LoVo (cell line): ENCODE measurements at places on chromosomes 5 and 9.
A peak's percentile ranks its signal among the peaks of the same experiment; 100 is the strongest.

DNA sequence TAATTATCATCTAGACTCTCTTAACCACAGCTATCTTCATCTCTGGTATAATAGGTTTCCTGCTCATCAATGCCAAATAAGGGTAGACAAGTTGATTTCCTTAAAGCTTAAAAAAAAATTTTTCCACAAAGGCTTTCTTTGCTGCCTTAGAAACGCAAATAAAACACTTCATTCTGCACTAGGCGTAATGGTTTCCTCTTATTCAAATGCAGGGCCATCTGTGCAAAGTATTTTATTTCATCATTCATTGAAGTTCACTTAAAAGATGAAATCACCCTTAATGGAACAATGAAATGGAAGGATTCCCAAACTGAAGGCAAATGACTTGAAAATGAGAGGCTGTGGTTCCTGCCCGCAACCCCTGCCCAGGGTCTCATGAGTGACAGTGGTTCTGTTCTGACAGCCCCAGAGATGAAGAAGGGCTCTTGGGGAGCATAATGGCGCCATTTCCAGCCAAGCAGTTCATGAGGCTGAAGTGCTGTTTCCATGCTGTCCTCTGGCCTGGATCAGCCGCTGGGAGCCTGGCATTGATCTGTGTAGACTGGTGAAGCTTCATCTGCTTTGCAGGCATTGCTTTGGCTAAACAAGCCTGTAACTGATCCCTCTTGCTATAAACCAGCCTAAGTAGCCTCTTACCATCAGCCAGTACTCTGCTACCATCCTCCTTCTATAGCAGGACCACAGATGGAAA is 276.9 kb upstream of the WWC1 start:
- DNase-seq = no peak

DNA sequence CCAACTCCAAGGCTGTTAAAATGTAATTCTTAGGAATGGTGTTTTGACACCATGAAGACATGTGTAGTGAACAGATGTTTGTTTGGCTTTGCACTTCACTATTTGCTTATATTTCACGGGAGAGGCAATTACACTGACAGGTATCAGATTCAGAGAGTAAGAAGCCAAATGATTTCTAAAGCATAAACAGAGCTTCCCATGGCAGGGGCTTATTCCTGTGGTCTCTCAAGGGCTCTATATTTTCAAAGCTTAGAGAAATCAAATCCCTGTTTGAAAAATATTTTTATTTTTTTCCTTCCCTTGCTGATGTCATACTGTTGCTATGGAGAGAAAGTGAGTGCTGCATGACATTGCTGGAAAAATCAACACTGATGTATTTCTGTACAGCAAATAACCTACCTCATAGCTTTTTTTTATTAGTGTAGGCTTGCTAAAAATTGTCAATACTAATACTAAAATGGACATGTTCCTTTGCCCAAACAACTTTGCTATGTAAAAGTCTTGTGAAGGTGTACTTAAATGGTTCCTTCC is 161.4 kb downstream of the GIN1 start:
- peak; percentile 36 for DNase-seq

GRCh38 chr5:171542525-171543140 is 123.2 kb downstream of the FGF18 start:
- no peak for DNase-seq

DNA sequence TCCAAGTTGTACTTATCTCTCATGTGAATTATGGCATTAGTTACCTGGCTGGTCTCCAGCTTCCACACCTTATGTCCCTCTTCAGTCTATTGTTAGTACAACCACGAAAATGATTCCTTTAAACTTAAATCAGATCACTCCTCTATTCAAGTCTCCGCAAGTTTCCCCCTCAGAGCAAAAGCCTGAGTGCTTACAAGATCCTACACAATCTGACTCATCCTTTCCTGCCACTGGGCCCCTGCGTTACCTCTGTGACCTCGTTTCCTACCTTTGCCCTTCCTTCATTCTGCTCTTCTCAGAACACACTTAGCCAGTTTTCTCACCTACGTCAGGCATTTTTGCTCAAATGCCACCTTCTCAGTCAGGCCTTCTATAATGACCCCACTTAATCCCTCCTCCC is 45.1 kb upstream of the GLIS3 start:
- no peak for DNase-seq

DNA sequence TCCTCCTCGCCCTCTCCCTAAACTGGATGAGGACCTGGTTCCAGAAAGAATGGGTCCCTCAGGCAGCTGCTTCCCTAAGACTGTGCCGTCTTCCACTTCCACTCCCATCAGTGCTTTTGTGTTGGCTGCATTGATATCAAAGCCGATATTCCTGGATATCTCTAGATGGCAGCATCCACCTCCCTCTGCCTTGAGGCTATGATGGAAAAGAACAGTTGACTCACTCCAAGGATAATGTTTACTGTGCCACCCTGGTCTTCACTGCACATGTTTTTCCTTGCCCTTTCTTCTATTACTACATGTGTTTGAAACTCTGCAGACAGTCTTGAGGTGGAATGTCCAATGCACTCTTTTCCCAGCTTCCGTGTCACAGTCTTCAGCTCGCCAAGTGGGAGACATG is 211.6 kb downstream of the MAST4 start:
- peak; percentile 22 for DNase-seq

- no peak for DNase-seq
Measured at GRCh38 chr9:90961375-90961774, 159.8 kb downstream of the SYK start.

DNA sequence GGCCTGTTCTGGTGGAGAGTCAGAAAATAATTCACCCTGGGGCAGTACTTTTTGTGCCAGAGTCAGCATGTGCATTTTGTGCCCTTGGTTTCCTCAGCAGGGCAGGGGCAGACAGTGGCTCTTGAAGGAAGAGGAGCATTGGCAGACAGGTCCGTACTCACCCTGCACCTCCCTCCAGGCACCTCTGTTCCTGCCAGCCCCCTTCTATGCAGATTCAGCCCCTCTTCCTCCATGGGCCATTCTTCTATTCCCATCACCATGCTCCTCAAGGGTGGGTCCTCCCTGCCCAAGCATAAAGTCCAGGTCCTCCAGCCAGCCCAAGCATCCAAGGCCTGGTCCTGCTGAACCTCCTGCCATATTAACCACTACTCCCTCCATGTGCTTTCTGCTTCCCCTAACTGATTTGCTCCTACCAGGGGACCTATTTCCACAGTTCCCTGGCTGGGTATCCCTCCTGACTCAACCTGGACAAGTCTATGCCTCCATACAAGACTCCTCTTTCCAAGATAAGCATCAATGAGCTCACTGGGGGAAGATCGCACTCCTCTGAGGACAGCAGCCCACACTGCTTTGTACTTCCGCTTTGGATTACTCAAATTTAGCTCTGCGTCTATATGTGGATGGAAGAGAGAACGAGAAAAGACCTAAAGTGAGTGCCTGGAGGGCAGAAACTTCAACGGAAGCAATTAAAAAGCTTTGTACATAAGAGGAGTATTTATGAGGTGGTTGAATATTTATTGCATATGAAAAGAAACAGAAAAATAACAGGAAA is 9.3 kb upstream of the ACSL6 start:
- no peak for DNase-seq

GRCh38 chr5:114859438-114859735 is 310.3 kb downstream of the TRIM36 start:
- DNase-seq = no peak

- DNase-seq = no peak
Measured at GRCh38 chr9:128899566-128900322, 17.8 kb downstream of the LRRC8A start.

DNA sequence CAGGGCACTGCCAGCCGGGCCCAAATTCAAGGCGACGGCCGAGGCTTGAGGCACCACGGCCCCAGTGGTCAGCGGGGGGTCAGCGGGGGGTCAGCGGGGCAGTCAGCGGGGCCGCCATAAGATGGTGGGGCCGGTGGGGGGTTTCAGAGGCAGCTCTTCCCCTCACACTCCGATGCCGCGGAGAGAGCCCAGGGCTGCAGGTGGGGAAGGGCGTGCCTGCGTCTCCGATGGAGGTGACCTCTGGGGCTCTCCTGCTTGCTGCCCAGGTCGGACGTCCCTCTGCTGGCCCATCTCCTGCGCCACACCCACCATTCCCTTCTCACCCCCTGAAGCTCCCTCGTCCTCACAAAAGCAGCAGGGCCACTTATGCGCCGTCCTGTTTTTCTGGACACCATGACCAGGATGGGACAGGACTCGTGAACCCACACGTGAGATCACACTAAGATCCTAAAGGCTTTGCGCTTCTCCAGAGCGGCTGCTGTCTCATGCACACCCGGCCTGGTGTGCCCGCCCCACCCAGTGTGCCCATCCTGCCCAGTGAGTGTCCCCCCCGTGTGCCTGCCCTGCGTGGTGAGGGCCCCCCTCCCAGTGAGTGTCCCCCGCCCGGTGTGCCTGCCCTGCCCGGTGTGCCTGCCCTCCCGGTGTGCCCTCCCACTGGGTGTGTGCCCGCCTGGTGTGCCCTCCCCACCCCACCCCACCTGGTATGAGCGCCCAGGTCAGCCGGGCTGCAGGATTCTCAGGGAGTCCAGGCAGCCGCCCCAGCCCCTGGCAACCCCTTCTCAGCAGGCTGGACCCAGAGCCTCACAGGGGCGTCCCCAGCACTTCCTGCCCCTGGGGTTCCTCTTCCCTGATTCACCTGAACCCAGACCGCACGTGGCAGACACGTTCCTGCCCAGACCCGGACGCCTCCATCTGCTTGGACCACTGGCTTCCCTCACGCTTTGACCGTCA is 48.7 kb upstream of the NKD2 start:
- DNase-seq = no peak

DNA sequence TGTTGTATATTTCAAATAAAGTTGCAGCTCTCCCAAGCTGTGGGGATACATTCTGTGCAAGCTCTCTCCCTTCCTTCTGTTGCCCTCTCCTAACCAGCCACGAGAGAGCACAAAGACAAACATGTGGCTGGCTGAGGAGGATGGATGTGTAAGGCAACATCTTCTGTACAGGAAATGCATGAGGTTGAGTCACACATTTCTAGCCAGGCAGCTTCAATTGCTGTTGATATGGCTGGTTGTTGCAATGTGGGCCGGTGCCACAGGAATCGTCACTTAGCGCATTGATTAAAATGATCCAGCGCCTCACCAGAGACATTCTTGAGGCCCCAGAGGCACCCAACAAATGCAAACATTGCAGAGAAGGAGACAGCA is 207.1 kb downstream of the ICE1 start:
- no peak for DNase-seq

GRCh38 chr5:138793575-138793974 is 40.4 kb downstream of the CTNNA1 start:
- no peak for DNase-seq

GRCh38 chr9:75950998-75951397 is 60.5 kb downstream of the PCSK5 start:
- DNase-seq = peak; percentile 70

GRCh38 chr9:116395699-116396037 is 242.1 kb downstream of the PAPPA start:
- DNase-seq = no peak

- no peak for DNase-seq
Measured at GRCh38 chr5:181120306-181120705, 10.7 kb downstream of the OR2V1 start.

GRCh38 chr9:129878291-129878690 is 43.0 kb downstream of the USP20 start:
- DNase-seq = no peak

GRCh38 chr5:179289756-179290385 is 55.4 kb downstream of the ADAMTS2 start:
- DNase-seq = no peak

GRCh38 chr5:118791926-118792734 is 196.2 kb downstream of the DTWD2 start:
- peak; percentile 68 for DNase-seq

DNA sequence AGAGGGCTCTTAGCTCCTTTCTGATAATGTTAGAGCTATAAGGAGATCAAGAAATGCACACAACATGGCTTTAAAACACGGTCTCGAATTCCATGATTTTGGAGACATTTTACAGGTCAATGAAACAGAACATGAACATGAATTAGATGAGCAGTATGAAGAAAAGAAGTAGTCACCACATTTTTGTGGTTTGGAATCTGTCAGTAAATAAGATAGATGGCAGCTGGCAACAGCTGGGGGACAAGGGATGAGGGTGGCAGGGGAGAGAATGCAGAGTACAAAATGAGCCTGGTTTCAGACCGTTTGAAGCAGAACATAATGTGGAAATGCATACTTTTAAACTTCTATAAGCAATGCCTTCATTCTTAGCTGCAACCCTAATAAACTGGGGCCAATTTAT is 107.1 kb downstream of the OXCT1 start:
- no peak for DNase-seq

DNA sequence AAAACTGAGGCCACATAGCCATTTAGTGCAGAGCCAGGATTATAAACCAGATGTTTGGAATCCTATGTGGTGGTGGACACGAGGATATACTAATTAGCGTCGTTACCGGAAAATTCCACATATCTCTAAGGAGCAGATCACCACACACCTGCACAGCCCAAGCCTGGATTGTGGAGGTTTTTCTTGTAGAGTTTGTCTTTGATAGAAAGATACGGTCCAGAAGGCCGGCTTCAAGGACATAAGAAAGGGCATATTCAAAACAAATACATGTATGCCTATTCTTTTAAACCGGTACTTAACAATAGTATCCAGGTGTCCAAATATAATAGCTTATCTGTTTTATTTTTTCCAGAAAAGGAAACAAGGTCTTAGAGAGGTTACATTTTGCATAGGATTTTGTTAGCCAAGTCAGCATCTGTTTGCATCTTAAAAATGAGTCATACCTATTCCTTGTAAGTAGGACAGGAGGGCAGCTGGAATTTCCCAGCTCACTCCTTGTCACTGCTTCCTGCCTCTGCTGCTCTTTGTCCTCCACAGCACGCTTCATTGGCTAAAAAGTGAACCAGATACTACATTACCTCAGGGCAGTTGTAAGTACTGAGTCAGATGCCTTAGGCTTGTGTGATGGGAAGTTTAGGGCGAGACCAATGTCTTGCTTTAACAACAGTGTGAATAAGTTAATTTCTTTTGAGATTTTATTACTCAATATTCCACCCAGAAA is 3.6 kb downstream of the TMC1 start:
- peak; percentile 84 for DNase-seq

DNA sequence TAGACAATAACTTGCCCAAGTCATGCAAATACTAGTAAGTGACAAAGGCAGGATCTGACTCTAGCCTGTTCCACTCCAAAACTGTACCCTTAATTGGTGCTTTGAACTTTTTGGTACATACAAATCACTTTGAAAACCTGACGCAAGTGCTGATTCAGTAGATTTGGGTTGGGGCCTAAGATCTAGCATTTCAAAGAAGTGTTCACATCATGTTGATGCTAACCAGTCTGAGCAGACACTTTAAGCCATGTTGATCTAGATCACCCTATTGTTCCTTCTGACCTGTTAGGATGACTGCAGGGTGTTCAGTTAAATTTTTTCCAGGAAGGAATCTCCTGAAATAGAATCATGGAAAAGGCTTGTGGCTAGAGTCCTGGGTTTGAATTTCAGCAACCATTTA is 57.7 kb upstream of the CPEB4 start:
- no peak for DNase-seq

- DNase-seq = no peak
Measured at GRCh38 chr5:68053202-68053601, 162.4 kb upstream of the PIK3R1 start.

GRCh38 chr5:5014586-5015235 is 125.4 kb upstream of the ADAMTS16 start:
- no peak for DNase-seq

- DNase-seq = no peak
Measured at GRCh38 chr5:17064241-17064640, 128.2 kb upstream of the MYO10 start.
